ENCODE measurements at places on chromosomes 7 and 10. TPM values are rescaled to one million over a fixed set of nuclear protein-coding genes. Genes with fewer than 3 reads are reported as not detected.

Gene CLDN12
- 0.60 TPM for polyA plus RNA-seq

Gene COL26A1
- not detected for polyA plus RNA-seq

DNA sequence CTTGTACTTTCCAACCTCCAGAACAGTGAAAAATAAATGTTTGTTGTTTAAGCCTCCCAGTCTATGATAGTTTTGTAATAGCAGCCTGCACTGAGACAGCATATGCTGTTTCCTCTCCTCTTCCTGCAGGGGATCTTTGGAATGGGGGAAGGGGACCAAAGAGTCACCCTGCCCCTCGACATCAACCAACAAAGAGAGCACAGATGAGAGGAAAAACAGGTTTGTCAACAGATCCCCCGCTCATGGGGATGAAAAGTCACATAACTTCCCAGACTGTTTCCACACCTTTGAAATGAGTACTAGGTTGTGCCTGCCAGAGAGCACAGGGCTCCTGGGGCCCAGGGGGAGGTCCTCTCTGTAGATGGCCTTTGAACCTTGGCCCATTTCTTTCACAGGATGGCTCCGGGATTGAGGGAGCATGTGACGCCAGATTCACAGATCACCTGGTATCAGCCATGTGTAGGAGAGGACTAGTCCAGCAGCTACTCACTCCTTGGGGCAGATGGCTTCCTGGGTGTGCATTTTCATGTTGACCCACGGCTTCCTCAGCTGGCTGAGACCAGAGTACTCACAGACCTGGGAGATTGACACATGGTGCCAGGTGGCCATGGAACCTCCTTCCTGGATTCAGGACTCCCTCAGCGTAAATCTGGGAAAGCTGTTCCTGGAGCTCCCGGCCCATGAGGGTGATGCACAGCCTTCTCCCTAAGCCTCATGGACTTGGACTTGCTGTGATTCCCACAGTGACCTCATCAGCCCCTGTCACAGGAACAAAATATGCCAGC, 125.6 kb downstream of the CXCL12 start:
- no peak for DNase-seq

Gene CSTF2T
- 17.7 TPM for polyA plus RNA-seq

Gene PPP1R17
- polyA plus RNA-seq = not detected

- DNase-seq = no peak
Observed at GRCh38 chr7:131425992-131426391, 98.3 kb downstream of the MKLN1 start.

DNA sequence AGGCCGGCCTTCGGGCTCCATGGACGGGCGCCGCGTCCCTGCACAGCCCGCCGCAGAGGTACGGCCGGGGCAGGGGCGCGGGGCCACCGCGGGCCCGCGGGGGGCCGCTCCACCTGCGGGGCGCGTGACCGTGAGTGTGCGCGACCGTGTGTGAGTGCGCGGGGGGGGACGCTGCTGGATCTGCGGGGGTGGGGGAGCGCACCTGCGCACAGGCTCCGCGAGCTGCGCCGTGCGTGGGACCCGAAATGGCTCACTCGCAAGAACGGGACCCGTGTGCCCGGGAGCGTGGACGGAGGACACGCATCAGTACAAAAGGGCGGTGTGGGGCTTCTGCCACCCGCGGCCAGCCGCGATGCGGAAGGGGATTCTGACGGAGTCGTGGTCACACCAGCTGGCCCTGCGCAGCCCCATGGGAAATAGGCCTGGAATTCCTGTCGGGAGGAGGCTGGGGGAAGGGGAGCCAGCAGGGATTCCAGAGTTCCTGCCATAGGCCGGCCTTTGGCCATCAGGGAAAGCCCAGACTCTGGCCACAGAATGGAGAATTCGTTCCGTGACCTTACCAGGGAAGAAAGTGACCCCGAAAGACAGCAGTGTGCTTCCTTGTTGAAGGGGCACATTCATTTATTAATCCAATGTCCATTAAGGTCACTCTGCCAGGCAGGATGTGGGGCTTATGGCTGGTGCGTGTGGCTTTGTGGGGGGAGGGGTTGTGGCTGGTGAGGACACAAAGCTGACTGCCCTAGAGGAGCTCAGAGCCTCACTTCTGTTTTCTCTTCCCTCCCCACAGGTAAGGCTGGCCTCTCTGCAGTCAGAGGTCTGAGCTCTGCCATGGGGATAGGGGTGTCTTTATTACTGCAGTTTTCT, 494 bp downstream of the REPIN1 start:
- peak; percentile 70 for DNase-seq

GRCh38 chr7:47394751-47395252, 187.1 kb downstream of the TNS3 start:
- DNase-seq = no peak

DNA sequence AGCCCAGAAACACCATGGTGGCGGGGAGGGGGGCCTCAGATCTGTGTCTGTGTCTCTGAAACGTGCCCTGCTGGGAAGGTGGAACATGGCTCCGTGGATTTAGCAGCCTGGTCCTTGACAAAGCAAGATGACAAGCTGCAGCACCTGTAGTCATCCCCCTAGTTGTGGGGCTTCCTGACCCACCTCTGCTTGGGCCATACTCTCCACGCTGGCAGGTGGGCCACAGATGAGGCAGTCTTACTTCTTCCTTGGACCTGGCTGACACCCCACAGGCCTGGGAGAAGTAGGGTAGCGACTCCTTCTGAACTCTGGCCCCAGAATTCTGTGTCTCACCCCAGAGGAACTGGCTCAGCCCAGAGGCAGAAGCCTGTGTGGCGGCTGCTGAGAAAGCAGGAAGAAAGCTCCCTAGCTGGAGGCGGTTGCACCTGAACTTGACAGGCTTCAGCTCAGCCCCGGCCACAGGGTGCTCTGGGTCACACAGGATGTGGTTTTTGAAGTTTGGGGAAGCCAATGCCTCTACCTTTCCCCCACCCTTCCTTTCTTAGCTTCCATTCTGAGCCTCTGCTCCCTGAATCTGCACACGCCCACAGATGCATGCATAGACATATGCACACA, 113.9 kb downstream of the ABLIM1 start:
- peak; percentile 75 for DNase-seq

DNA sequence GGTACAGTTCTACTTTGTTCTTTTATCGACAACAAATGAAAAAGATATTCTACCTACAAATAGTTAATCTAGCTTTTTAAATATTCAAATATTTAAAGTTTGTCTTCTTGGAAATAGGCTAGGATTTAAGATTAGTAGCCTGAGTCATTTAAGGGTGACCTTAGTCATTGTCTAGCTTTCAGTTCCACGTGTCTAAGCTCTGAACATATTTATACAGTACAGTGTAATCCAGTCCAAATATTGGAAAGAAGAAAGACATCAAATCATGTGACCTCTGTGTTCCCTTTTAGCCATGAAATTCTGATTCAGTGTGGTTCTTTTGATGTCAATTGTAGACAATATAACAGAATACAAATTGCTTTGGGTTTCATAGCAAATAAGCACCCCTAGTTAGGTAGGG, 121.1 kb downstream of the MALRD1 start:
- no peak for DNase-seq

- no peak for DNase-seq
Observed at GRCh38 chr10:4698075-4698474, 127.9 kb upstream of the AKR1E2 start.

GRCh38 chr7:135620980-135621850, 41.1 kb upstream of the STMP1 start:
- peak; percentile 28 for DNase-seq

DNA sequence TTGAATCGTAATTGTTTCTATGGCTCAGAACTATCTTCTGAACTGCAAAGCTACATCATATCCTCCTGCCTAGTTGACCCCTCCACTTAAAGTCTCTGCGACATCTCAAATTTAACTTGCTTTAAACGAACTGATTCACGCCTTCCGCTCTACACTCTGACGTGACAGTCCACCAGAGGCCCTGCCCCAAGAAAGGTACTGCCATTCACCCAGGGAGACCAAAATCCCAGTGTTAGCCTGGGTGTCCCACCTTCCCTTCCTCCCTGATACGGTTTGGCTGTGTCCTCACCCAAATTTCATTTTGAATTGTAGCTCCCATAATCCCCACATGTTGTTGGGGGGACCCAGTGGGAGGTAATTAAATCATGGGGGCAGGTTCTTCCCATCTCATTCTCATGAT, 90.8 kb downstream of the CPXM2 start:
- no peak for DNase-seq

Gene DOCK4
- polyA plus RNA-seq = not detected

Gene ATG9B
- 11.2 TPM for polyA plus RNA-seq

GRCh38 chr10:131845505-131846239, 55.1 kb upstream of the PPP2R2D start:
- DNase-seq = no peak

Gene PDE1C
- not detected for polyA plus RNA-seq

Gene PCBD1
- polyA plus RNA-seq = 3.7 TPM

Gene AMZ1
- polyA plus RNA-seq = 2.7 TPM

Gene ZNF138
- polyA plus RNA-seq = 12.9 TPM

Gene MUC3A
- not detected for polyA plus RNA-seq

- DNase-seq = no peak
Observed at GRCh38 chr10:110569122-110569521, 1.6 kb downstream of the SMC3 start.

DNA sequence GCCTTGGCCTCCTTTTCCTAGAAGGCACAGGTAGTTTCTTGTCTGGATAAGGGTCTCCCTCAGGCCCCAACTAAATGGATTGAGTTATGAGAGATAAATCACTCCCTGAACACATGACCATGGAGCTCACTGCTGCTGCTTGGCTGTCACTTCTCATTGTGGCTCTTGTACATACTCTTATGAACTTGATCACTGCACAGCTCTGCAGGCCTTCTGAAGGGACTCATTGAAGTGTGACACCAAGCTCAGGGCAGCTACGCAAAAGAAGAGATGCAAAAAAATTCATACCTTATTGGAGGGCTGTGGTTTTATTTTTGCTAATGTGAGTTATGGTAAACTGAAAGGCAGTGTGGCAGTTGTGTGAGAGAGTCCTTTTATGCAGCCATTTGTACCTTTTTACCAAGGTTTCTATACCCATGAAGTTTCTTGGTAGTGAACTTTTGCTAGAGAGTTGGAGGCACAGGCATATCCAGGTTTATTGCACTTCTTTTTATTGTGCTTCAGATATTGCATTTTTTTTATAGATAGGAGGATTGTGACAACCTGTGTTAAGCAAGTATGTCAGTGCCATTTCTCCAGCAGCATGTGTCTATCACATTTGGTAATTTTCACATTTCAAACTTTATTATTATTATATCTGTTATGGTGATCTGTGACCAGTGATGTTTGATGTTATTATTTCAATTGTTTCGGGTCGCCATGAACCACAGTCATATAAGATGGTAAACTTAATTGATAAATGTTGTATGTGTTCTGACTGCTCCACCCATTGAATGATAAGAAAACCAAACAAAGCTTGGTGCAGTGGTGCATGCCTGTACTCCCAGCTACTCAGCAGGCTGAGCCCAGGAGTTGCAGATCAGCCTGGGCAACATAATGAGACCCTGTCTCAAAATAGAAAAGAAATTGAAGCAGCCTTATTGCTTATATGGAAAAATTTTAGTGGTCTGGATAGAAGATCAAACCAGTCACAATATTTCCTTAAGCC, 100.6 kb downstream of the LRRC4 start:
- DNase-seq = peak; percentile 1

- no peak for DNase-seq
Observed at GRCh38 chr10:30821994-30822692, 192.6 kb upstream of the LYZL2 start.

GRCh38 chr10:7813481-7813880, 4.8 kb upstream of the TAF3 start:
- DNase-seq = no peak

Gene TNKS2
- polyA plus RNA-seq = 24.2 TPM

Gene CFAP70
- polyA plus RNA-seq = not detected

GRCh38 chr10:71396711-71397295, at the start of gene CDH23:
TSS of gene CDH23 (plus strand) at chr10:71396920. CDS start at chr10:71439832, 42,912 bp downstream.
- DNase-seq = no peak

Gene NEURL1
- polyA plus RNA-seq = 0.83 TPM

DNA sequence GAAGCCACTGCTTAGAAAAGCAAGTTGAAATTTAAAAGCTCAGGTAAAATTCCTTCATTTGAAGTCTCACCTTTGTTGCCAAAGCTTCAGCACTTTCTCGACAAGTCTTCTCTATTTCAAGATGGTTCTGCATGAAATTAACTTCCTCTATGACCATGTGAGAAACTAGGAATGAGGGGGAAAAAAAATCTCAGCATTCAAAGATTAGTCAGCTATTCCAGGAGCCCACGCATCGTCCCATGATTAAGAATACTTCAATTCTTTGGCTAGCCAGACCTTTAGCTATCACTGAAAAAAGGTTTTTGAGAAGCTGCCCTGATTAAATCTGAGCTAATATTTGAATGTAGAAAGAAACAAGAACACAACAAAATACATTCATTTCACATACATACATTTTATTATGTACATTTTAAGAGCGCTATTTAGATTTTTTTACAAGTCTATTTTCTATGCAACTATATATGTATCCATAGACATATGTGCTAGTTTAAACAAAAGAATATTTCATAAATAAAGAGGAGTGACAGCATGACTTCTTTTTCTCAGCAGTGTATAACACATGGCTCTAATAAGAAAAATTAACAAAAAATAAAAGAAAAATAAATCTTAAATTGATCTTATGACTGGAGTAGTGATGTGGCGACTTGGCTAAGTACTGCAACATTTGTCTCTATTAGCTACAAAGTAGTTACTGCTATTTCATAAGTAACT, 44.8 kb downstream of the SHTN1 start:
- DNase-seq = no peak

GRCh38 chr10:34522546-34522945, 292.6 kb downstream of the PARD3 start:
- no peak for DNase-seq

Gene TSPAN14
- polyA plus RNA-seq = 31.0 TPM

Data from naive B cell (primary cell).